ENCODE measurements at places on chromosomes 6 and 20. TPM values are rescaled to one million over a fixed set of nuclear protein-coding genes. Genes with fewer than 3 reads are reported as not detected.

DNA sequence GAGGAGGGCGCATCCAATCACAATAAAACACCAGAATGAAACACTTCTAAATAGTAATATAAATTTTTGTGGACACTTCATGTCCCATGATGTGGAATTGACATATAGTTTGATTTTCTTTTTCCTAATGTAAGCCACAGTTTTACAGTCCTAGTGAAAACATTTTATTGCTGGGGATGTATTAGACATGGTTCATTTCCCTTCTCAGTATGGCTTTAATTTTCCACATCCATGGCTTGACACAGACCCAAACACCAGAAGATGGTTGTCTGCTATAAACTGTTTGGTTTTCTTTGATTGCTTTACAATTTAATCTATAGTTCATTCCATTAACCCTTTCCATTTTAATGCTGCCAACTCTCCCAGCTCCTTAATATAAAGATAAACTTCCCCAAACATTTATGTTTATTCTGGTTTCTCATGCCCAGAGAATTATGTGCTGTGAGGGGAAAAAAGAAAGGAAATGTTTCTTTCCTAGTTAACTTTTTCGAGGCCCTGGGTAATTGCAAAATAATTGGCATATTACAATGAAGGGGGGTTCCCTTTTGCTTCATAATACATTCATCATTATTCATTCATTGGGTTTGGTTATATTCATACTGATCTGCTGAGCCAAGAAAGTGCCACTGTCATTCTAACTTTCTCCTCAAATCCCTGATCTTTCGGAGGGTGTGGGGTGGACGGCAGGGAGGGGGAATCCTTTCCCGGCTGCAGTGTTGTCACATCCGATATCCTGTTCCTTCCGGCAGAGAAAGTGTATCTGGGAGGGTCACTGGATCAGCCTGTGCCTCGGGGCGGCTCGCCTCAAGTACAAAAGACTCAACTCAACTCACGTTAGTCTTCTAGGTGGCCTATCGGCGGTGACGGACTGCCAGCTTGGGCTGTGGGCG is 127.6 kb upstream of the TFAP2D start:
- H3K27ac ChIP-seq, result no peak overlapping the region
- H3K27me3 ChIP-seq, result no peaks in the 10 kb centered on the region
- DNase-seq, result no peak
- H3K36me3 ChIP-seq, result no peaks in the 10 kb centered on the region
- H3K4me3 ChIP-seq, result no peak overlapping the region

The DAAM2 gene
- 17.6 TPM for total RNA-seq

The GLP1R gene
- 0.89 TPM for total RNA-seq

The HSD17B8 gene
- 4.4 TPM for total RNA-seq

- H3K4me1 ChIP-seq, result peaks cover 6% of the 10 kb centered on the region
- H3K27me3 ChIP-seq, result peaks cover 3% of the 10 kb centered on the region
- H3K27ac ChIP-seq, result no peak overlapping the region
- no peak for DNase-seq
- H3K36me3 ChIP-seq, result no peaks in the 10 kb centered on the region
These were observed 203.8 kb upstream of the LRFN2 start for GRCh38 chr6:40791004-40791403.

The OR2B6 gene
- not detected for total RNA-seq

The CRIP3 gene
- total RNA-seq, result 2.0 TPM

DNA sequence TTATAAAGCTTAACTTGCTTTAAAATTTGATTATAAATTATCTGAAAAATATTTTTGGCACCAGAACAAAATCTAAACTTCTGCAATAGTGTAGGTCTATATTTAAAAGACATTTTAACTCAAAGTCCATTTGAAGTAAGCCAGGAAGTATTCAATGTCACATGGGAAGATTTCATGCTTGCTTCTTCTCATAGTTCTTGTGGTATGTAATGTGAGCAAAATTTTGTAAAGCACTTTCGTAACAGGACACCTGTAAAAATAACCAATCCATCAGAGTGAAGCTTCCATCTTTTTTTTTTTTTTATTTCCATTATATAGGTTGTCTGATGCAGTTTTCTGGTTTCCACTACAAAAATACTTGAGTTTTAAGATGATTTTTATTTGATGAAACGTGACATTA is 386.1 kb downstream of the LAMA2 start:
- peaks cover 8% of the 10 kb centered on the region for H3K4me1 ChIP-seq
- H3K36me3 ChIP-seq, result no peaks in the 10 kb centered on the region
- H3K27ac ChIP-seq, result no peak overlapping the region
- DNase-seq, result no peak

DNA sequence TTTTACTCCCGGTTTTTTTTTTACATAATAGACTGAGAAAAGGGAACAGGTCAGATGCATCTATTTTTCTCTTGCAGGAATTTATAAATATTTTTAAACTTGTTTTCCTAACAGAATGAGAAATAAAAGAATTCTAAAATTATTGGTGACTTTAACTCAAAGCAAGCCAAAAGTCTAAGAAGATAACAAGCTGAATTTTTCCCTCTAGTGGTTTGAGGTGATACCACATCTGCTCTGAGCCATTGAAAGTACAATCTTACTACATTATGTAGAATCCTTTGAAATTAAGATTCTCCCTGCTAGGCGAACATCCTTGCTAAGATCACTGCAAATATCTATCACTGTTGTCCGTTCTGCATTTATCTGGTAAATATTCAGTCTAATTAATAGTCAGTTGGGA is 10.7 kb upstream of the STMND1 start:
- no peak overlapping the region for H3K4me3 ChIP-seq
- DNase-seq, result no peak
- H3K36me3 ChIP-seq, result no peaks in the 10 kb centered on the region
- no peak overlapping the region for H3K27ac ChIP-seq
- H3K27me3 ChIP-seq, result peaks cover 11% of the 10 kb centered on the region

DNA sequence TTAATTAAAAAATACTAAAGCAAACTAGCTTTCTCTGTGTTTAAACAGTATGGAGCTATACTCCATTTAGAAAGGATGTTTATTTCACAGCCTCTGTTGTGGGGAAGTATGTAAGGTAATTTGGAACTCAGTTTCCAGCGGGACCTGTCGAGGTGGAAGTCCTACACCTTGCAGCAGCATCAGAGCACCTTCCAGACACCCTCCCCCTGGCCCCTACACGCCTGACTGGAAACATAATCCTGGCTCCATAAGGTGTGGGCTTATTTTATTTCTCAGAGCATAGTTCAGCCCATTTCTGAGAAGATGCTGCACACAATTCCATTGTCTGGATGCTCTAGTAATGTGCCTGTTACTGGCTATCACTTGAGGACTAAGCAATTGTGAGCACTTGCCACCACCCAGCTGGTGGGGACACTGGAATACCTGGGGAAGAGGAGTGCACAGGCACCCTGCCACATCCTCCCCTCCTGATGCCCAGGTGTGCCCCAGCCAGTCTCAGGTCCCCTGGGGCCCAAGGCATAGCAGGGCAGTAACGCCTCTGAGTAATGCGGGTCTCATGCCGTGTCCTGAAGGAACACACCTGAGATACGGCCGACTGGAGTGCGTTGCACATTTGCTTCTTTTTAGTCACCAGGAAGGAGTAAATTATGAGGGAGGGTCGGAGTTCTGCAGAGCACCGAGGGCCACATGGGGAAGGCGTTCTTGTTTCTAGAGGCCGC is 556.5 kb downstream of the QKI start:
- no peak for DNase-seq
- H3K4me3 ChIP-seq, result no peak overlapping the region
- H3K27me3 ChIP-seq, result no peaks in the 10 kb centered on the region

GRCh38 chr6:25606151-25606550 is 45.9 kb upstream of the SCGN start:
- H3K27ac ChIP-seq, result peak overlapping the region; percentile 35
- DNase-seq, result no peak

DNA sequence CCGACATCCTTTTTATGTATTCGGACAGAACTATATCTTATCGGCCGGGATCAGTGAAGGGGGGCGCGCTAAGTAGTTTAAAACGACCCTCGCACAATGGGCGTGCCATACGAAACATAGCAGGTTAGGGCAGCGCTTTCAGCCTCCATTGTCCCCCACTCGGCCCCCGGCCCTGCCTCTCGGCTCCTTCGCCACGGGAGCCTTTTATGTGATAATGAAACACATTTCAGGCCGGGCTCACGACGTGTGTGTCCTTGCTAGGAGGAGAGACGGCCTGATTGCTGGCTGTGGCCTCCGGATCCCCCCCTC is 5.3 kb downstream of the FOXA2 start:
- no peaks in the 10 kb centered on the region for H3K4me1 ChIP-seq
- no peak for DNase-seq
- H3K36me3 ChIP-seq, result no peaks in the 10 kb centered on the region
- no peak overlapping the region for H3K4me3 ChIP-seq

DNA sequence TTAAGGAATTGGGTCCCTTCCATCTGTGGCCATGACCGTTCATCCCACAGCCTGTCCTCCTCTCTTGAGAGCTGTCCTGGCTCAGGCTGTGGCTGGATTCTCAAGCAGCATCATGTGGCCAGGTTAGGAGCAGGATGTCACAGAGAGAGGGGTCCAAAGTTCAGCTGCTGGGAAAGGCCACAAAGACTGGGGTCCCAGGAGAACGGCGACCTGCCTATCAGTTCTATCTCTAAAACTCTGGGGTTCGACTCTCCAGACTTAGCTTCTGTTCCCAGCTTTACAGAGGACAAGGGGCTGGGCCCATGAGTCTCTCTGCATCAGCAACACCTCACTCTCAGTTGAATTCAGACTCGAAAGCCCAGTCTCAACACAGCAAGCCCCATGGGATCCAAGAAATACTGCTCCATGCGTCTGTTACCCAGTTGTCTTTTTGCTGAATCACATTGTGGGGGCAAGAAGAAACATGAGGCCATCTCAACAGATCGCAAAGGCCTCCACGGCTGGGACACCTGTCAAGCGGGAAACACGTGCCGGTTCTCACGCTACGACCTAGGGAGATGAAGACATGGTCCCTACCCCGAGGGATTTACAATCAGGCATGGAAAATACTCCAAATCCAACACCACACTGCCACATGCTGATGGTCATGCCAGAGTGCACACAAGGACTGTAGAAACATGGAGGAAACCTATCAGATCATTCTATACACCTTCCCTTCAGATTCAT is 95.4 kb downstream of the SLC22A23 start:
- H3K27me3 ChIP-seq, result no peaks in the 10 kb centered on the region
- H3K27ac ChIP-seq, result no peak overlapping the region
- no peak overlapping the region for H3K4me3 ChIP-seq
- peaks cover 46% of the 10 kb centered on the region for H3K4me1 ChIP-seq
- no peaks in the 10 kb centered on the region for H3K36me3 ChIP-seq

DNA sequence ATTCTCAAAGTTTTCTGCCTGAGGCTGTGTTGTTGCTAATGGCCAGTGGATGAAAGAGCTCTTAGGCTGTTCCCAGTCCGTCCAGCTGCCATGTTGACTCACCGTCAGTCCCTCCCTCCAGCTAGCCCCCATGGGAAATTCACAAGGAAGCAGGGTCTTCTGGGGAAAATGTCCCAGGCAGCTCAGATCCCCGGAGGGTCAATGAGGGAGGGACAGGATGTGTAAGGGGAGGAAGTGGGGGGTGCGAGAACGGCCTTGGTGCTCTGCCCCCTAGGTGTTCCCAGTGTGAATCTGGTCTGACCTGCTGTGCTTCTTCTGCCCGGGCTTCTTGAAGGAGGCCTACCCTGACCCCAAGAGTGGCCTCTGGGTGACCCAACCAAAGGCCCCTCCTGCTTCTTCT is 65.9 kb downstream of the CEBPB start:
- no peak overlapping the region for H3K27ac ChIP-seq
- no peak overlapping the region for H3K4me3 ChIP-seq
- H3K4me1 ChIP-seq, result peaks cover 17% of the 10 kb centered on the region
- no peaks in the 10 kb centered on the region for H3K36me3 ChIP-seq
- no peaks in the 10 kb centered on the region for H3K27me3 ChIP-seq

- no peak overlapping the region for H3K27ac ChIP-seq
- H3K4me3 ChIP-seq, result no peak overlapping the region
- no peak for DNase-seq
- no peaks in the 10 kb centered on the region for H3K27me3 ChIP-seq
These were observed 267.6 kb upstream of the SGK1 start for GRCh38 chr6:134585517-134585873.

GRCh38 chr6:16286151-16286522 is 47.8 kb downstream of the GMPR start:
- peak overlapping the region; percentile 62 for H3K27ac ChIP-seq
- no peaks in the 10 kb centered on the region for H3K36me3 ChIP-seq
- H3K4me1 ChIP-seq, result no peaks in the 10 kb centered on the region
- H3K27me3 ChIP-seq, result peaks cover 6% of the 10 kb centered on the region
- DNase-seq, result peak; percentile 77

The PRL gene
- total RNA-seq, result not detected

The RAB32 gene
- total RNA-seq, result 23.8 TPM

The SLC39A7 gene
- 95.7 TPM for total RNA-seq

- peak overlapping the region; percentile 91 for H3K4me3 ChIP-seq
- no peak for DNase-seq
- H3K27ac ChIP-seq, result no peak overlapping the region
- peaks cover 5% of the 10 kb centered on the region for H3K27me3 ChIP-seq
- peaks cover 28% of the 10 kb centered on the region for H3K4me1 ChIP-seq
- peaks cover 5% of the 10 kb centered on the region for H3K36me3 ChIP-seq
These were observed 691 bp downstream of the ATRN start for GRCh38 chr20:3471397-3472021.

- H3K27me3 ChIP-seq, result no peaks in the 10 kb centered on the region
- no peaks in the 10 kb centered on the region for H3K4me1 ChIP-seq
- peak overlapping the region; percentile 35 for H3K27ac ChIP-seq
- peaks cover 16% of the 10 kb centered on the region for H3K36me3 ChIP-seq
These were observed 29.0 kb upstream of the SLC22A1 start for GRCh38 chr6:160092602-160093001.

DNA sequence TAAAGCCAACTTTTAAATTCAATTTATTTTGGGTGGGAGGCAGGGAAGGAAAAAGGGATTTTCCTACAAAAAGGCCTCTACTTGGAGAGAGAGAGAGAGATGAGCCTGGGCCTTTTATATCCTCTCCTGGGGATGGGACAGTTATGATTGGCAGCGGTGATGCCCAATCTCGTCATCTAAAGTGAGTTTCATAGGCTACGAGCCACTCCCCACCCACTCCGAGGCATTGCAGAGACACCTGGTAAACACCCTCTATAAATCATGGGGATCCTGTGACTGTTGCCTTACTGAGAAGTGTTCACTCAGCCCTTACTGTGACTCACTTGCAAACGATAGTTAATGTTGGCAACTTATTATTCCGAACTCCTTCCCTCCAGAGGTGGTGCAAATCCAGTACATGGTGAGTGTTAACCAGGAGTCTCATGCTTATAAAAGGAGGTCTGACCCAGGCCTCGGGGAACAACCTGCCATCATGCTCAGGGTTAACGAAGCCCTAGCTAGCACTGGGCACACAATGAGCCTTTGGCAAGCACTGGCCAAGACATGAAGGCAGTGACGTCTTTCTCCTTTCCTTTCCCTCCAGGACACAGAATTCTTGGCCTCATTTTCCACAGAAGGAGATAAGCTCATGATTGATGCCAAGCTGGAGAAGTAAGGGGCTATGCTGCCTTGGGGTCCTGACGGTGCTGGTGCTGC is 20.5 kb downstream of the BPIFB4 start:
- DNase-seq, result no peak
- H3K36me3 ChIP-seq, result no peaks in the 10 kb centered on the region
- H3K4me3 ChIP-seq, result no peak overlapping the region
- peak overlapping the region; percentile 65 for H3K27ac ChIP-seq
- no peaks in the 10 kb centered on the region for H3K27me3 ChIP-seq

- no peaks in the 10 kb centered on the region for H3K27me3 ChIP-seq
- peaks cover 32% of the 10 kb centered on the region for H3K4me1 ChIP-seq
- peak overlapping the region; percentile 97 for H3K4me3 ChIP-seq
- peaks cover 5% of the 10 kb centered on the region for H3K36me3 ChIP-seq
- H3K27ac ChIP-seq, result peak overlapping the region; percentile 97
These were observed 905 bp downstream of the PPARD start for GRCh38 chr6:35343092-35343834.
